ENCODE measurements at places on chromosomes 13 and 19.
A peak's percentile ranks its signal among the peaks of the same experiment; 100 is the strongest.

- no peak for DNase-seq
Observed at GRCh38 chr13:51981355-51981754, 29.9 kb downstream of the ATP7B start.

DNA sequence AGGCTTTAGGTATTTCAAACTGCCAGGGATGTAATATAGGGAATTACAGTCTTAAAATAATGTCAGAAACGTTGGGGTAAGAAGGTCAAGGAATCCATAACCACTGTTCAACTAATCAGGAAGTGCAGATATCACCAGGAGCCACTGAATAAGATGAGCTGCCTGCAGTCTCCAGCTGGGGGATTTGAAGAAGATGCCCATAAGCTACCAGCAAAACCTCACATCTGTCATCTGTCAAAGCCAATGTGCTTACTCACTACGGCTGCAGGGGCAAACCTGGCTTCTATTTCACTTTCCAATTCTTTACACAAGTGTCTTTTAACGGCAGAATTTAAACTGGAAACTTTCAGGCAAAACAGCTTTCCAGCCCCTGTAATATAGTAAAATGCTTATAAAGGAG, 1410.1 kb upstream of the ATXN8OS start:
- peak; percentile 25 for DNase-seq

GRCh38 chr19:54189145-54189734, at the start of gene MBOAT7:
TSS of gene MBOAT7 (minus strand) at chr19:54189580. CDS start at chr19:54188508, 1,072 bp downstream.
- DNase-seq: no peak

- DNase-seq: no peak
Observed at GRCh38 chr13:66106246-66106645, 1123.9 kb downstream of the PCDH9 start.

- DNase-seq: peak; percentile 49
Observed at GRCh38 chr13:50910485-50910805, 854 bp downstream of the RNASEH2B start.

DNA sequence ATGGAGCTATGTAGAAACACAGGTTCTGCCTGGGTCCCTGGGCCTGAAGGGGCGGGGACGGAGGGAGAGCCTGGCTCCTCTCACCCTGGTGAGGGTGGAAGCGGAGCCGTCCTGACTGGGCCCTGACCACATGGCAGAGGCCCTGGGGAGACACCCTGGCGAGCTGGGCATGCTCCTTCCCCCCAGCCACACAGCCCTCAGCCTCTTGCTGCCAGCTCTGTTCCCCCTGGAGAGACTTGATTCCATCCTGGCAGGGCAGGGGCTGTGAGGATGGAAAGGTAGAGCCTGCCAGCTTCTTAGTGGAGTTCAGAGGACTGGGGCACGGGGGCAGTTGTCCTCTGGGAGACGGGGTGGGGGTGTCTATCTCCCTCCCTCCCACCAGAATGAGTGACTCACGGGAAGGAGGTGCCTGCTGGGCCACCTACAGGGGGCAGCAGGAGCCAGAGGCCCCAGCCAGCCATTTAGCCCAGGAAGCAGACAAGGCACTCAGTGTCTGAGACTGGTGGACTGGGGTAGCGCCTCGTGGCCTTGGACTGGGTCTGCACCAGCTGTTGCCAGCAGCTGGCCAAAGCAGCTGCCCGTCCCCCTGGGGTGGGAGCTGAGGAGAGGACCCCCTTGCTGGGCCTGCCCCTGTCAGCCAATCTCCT, 22.8 kb upstream of the RNF17 start:
- peak; percentile 33 for DNase-seq

DNA sequence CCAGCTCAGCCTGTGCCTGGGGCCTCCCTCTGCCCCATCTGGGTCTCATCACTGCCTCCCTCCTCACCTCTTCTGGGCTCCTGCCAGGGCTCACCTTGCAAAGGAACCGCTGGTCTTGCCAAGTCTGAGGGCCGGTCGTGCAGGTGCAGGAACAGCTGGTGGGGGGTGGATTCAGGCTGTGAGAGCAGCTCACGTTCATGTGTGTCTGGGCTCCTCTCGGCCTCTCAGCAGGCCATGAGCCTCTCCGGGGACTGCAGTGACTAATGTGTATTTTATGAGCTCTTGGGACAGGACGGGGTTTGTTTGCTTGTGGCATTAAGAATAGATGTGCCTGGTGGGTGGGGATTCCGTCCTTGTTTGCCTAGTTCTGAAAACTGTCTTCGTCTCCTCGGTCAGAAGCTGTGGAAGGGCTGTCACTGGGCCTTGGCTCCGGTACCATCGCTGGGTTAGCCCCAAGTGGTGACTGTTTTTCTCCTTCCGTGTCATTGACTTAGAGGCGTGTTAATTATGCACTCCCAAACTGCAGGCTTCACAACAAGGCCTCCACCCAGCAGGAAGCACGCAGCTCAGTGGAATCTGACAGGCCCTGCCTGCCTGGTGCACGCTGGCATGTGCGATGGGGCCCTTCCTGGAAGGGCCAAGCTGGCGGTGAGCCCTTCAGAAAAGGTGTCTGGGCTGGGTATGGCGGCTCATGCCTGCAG, 77.6 kb downstream of the KDM4B start:
- DNase-seq: peak; percentile 32

DNA sequence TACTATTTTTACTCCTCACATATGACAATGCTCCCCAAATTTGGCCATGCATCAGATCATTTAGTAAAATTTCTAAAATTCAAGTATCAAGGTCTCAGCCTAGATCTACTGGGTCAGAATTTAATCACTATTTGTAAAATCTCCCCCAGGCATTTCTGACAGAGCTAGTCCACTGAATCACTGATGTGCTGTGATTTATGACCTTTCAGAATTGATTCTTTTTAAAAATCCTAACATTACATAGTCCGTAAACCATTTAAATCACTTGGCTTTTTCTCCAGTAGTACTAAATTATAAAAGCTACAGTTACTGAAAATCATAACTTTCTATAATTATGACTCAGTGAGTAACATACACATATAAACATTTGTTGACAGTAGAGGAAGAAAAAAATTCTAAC, 92.8 kb upstream of the RAP2A start:
- no peak for DNase-seq

Measured in MCF 10A (cell line).